ENCODE measurements at places on chromosomes 11 and 22.

- DNase-seq = no peak
Measured at GRCh38 chr11:105152021-105152512, 12.5 kb upstream of the CARD18 start.

GRCh38 chr11:6841694-6842093, 3.8 kb upstream of the OR10A5 start:
- no peak for DNase-seq

GRCh38 chr11:74267014-74267413, 44.4 kb downstream of the P4HA3 start:
- DNase-seq = no peak

- peak; percentile 1 for DNase-seq
Measured at GRCh38 chr22:47796128-47796908, 1033.9 kb downstream of the TBC1D22A start.

DNA sequence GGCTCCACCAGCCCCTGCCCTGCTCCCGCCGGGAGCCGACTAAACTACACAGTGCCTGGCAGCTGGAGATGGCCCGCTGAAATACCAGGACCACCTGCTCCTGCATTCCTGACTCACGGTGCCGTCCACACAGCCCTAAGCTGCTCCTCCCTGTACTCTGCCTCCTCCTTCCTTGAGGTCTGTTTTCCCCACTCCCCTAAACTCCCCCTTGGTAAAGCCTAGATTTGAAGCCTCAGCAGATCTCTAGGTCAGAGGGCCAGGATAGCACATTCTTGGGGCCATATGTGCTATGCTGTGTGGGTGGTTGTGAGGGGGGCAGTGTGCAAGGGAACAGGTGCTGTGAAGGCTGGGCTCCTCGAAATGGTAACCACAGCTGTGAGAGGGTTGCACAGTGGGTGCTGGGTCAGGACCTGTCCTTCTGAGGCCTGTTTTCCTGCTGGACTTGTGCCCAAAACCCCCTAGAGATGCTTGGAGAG, 9.7 kb downstream of the LRFN4 start:
- DNase-seq = peak; percentile 21

GRCh38 chr11:119551420-119552105, 128.6 kb upstream of the THY1 start:
- no peak for DNase-seq

GRCh38 chr11:127506647-127507046, 506.1 kb upstream of the KIRREL3 start:
- no peak for DNase-seq

GRCh38 chr11:113308601-113309000, 5.8 kb upstream of the TTC12 start:
- no peak for DNase-seq

DNA sequence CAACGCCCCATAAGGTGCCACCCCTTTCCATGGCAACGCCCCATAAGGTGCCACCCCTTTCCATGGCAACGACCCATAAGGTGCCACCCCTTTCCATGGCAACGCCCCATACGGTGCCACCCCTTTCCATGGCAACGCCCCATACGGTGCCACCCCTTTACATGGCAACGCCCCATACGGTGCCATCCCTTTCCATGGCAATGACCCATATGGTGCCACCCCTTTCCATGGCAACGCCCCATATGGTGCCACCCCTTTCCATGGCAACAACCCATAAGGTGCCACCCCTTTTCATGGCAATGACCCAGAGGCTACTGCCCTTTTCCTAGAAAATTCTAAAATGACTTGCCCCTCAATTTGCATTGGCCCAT, 72.1 kb downstream of the BRD1 start:
- DNase-seq = no peak

DNA sequence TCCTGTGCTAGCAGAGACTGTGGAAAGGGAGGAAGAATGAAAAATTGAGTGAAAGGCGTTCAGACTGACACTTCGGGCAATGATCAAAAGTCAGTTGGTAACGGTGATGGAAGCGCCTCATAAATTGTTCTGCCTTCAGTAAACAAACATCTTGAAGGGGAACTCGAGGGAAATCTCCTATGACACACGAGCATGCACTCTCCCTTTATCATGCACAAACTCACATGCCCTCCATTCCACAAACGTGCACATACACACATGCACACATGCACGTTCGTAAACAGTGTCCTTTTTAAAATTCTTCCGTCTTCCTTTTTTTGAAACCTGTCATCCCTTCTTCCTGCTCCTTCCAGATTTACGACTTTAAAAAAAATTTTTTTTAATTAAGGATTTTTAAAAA, 77.8 kb upstream of the TMEM45B start:
- DNase-seq = no peak

- no peak for DNase-seq
Measured at GRCh38 chr11:128670631-128671030, 23.2 kb upstream of the FLI1 start.

DNA sequence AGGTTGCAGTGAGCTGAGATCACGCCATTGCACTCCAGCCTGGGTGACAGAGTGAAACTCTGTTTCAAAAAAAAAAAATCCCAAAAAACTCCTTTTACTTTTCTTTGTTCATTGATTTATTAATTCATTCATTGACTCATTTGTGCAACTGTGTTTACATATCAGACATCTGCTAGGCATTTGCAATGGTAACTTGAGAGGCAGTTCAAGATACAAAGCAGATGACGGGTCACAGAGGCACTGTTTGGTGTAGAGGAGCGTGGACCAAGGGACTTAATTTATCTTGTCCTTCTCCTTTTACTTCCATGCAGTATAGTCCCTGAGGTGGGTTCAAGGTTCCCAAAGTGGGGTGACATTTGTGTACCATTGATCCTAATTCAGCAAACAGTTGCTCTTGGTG, 71.4 kb downstream of the KIAA1671 start:
- DNase-seq = no peak

DNA sequence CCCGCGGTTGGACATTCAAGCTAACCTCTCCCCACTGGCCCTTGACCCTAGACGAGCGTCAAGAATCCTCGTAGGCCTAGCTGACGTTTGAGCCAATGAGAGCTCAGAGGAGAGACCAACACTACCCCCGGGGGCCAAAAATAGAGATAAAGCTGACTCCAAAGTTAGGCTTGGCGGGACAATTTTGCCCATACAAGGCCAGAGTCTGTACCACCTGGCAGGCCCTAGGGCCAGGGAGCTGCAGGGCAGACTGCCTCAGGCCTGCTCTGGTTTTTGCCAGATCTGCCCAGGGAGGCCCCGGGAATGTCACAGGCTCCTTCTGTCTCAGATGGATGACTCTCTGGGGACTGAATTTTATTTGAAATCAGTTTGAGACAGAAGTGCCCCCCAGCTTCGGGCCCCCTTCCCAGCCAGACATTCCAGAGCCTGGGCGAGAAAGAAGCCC, 40.8 kb upstream of the ACCSL start:
- DNase-seq = no peak

All from left colon (tissue), 2 donors.